ENCODE measurements at places on chromosomes 11 and 22.
A peak's percentile ranks its signal among the peaks of the same experiment; 100 is the strongest.

- peak; percentile 8 for DNase-seq
Observed at GRCh38 chr11:132456751-132457328, 1075.5 kb downstream of the OPCML start.

DNA sequence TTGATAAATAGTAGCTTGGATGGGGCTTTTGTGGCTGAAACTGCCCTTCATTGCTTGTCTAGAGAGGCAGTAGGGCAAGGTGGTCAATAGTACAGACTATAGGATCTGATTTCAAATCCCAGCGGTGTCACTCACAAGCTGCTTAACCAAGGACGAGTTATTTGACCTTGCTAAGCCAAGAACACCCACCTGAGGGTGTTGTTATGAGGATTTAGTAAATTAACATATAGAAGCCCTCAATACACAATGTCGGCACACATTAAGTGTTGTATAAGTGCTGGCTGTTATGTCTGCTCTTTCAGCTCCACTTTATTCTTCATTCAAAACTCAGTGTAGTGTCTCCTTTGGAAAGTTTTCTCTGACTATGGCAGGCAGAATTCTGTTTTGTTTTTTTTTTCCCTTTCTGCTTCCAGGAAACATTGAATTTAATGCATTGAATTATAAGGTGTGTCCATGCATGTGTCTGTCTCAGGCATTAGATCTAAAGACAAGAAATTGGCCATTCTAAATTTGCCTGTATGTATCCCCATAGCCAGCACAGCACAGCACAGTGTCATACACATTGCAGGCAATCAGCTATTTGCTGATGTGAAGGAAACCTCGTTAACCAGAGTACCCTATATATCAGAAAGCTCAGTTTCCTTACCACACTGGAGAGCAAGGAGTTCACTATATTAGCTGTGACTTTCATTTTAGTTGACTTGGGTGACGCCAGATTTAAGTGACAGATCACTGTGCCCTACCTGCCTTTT, 212.1 kb downstream of the NELL1 start:
- DNase-seq = no peak

- peak; percentile 95 for DNase-seq
Observed at GRCh38 chr22:31177420-31178162, 17.6 kb downstream of the RNF185 start.

GRCh38 chr11:7499081-7499480, 13.8 kb downstream of the OLFML1 start:
- DNase-seq = no peak

DNA sequence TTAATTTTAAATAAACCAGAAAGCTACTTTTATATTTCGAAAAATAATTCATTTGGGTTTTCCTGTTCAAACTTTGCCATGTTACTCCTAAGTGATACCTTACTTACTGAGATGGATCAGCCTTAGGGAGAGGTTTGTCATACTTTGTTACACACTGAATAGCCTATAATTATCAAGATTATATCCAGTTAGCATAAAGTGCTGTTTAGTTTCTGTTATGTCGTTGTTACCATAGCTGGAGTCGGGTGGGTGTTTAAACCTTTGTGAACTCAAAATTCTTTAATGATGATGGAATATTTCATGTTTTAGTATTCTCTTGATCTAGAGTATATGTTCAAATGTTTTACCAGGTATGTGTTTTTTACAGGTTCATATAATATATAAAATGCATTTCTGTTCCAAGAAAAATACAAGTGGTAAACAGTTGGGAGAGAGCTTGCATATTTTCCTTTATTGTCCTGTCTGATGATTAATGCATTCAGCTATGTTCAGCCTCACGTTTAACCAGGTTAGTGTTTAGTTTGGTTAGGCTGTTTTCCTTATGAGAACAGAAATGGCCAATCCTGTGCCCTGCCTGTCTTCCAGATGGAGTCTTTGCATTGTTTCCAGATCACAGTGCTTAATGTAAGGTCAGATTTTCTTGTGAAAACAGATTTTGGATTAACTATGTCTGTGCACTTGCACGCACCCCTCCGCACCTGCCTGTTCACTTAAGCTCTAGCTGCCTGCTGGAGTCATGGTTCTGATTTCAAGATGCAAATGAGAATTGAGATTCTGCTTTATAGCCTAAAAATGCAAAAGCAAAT, 105.6 kb downstream of the ATXN10 start:
- DNase-seq = peak; percentile 86
